Stimulated activated CD8-positive, alpha-beta memory T cell treated with anti-CD3 and anti-CD28 coated beads, Interleukin-7, amount 100 ng/mL, for 1 hour (primary cell): ENCODE measurements at places on chromosomes 12 and 14.

DNA sequence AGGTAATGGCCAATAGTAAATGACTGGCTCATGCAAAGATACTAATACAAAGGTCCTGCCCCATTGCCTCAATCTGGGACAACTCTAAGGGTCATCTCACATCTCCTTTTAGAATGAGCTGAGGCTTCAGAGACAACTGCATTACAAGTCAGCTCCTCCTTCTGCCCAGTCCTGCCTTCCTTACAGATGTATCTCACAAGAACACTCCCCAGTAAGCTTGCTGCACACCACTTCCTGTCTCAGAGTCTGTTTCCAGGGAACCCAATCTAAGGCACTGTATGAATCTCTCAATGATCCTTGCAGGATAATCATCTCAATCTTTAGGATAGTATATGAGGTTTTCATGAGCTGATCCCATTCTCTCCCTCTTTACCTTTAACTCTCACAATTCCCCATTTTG, 57.8 kb upstream of the ZDHHC17 start:
- DNase-seq: no peak

DNA sequence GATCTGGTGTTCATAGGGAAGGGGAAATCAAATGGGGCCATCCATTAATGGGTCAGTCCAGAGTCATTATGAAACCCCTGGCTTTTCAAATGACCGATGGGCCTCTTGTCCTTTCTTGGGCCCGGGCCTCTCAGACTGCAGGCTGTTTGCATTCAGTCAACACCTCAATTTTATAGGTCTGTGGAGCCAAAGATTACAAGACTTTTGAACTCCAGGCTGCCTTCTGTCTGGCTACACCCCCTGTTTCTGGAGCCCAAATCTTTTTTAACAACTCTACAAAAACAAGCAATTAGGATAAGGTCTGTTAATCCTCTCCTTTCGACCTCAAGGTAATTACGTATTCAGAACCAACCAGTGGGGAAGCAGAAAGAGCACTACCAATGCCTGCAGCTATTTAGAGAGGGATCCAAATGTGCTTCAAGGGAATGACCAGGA, 35.6 kb downstream of the DUSP6 start:
- no peak for DNase-seq

- no peak for DNase-seq
Measured at GRCh38 chr12:31528095-31528494, 62.8 kb downstream of the DENND5B start.

GRCh38 chr12:101498252-101498651, 23.1 kb downstream of the SPIC start:
- no peak for DNase-seq

GRCh38 chr12:132561427-132562156, 48.8 kb downstream of the LRCOL1 start:
- no peak for DNase-seq

DNA sequence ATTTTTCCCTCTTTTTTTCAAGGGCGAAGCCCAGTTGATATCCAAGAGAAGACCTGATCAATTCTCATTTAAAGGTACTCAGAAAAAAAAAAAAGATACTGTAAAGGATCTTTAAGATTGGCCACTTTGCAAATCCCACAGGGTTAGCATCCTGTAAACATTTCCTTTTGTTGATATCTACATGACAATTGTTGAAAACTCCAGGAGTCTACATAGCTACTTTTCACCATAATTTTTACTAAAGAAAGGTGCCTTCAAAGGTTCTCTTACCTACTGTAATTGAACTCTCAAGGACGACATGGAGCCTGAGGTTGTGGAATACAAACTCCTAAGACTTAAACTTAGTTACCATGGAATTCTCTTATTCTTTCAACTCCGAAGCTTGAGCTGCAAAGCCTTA, 125.5 kb downstream of the HECTD4 start:
- DNase-seq: no peak

DNA sequence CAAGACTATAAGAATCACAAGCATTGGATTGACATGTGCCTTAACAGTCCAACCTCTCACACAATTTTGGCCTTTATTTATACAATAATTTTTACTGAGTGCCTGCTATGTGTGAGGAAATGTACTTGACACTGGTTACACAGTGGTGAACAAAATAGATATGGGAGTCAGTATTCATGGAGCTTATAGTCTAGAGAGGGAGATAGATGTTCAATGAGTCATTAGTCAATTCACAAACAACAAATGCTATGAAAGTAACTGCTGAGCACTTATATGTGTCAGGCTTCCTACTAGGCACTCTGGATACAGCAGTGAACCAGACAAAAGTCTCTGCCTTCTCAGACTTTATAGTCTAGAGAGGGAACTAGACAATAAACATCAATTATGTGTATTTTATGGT, 3.7 kb downstream of the CFAP54 start:
- no peak for DNase-seq

DNA sequence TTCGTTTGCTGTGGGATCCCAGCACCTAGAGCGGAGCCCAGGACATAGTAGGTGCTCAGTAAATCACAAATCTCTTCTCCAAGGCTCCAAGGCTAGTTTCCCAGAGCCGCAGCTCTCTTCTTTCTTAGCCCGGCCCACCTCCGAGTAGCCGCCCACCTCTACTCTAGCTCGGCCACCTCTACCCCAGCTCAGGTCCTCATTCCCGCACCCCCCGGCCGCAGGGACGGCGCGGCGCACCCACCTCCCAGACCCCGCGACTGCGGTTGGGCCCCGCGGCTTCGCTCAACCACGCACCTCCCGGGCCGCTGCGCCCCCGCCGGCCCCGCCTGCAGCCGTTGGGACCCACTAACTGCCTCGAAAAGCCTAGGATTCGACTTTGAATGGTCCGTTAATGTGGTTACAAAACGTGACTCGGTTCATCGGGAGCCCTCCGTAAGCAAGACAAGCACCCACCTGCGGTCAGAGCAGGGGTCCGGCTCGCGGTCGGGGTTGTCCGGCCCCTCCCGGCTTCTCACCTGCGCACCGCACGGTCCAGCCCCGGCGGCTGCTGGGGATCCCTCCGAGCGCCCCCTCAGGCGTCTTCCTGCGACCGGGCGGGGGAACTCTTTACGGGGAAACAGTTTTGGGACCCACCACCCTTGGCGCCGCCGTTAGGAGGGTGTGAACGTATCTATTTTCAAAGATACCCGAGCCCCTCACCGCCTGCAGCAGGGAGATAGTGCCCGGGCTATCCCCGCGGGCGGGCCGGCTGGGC, at the start of gene SLC2A14:
Gene SLC2A14 (minus strand): TSS at position 350 of the 754 bp plus-strand sequence. CDS start 3,035 bp downstream, outside the sequence.
- DNase-seq: no peak
